CD4-positive, alpha-beta memory T cell (primary cell): ENCODE measurements at places on chromosomes 6 and 20. TPM values are rescaled to one million over a fixed set of nuclear protein-coding genes. Genes with fewer than 3 reads are reported as not detected.

CBLN4 gene
- total RNA-seq: not detected

PPP1R3G gene
- total RNA-seq: not detected

EBF4 gene
- total RNA-seq: 3.1 TPM

SLC17A2 gene
- not detected for total RNA-seq

ZNF165 gene
- total RNA-seq: 1.4 TPM

MROH8 gene
- total RNA-seq: 1.5 TPM

OR2B6 gene
- not detected for total RNA-seq

ESR1 gene
- total RNA-seq: 3.6 TPM

DNA sequence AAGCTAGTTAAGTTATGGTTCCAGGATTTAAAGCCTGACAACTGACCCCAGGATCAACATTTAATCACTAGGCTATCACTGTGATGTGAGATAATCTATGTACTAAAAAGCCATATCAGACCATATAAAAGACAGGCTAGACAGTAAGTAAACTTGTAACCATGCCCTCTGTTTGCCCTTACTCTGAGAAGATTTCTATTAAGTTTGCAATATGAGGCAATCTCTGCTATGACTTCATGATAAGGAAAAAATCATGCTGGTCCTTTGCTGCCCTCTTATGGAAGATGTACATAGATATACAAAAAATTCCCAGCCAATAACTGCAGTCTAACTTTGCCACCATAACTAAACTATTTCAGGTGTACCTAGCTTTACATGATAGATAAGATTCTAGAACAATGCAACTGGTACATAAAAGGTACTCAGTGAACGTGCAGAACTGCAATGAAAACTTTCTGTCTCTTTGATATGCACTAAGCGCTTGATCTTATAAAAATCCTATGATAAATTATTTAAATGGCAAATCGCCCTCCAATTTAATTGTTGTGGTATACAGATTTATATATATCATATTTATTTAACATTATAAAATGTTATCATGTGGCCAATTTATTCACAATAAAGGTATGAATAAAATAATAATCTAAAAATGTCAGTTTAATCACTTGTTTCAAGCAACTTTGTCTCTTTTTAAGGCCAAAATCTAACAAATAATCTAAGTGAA, 70.5 kb downstream of the FAM217A start:
- DNase-seq: no peak

DNA sequence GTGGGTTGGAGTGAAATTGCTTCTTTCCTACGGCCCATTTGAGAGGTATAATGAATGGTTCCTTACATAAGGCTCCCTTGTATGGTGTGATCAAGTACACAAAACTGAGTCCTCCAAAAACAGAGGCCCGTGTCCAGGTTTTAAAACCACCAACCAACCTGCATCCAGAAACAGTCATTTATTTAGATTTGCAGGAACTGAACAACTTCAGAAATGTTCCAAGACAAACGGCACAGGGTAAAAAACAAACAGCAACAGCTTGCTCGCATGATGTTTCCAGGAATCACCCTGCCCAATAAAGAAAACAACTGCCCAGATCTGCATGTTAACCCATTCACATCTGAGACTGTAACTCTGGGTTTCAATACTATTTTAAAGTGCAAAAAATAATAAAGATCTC, 40.2 kb upstream of the TRAM2 start:
- DNase-seq: no peak

DNA sequence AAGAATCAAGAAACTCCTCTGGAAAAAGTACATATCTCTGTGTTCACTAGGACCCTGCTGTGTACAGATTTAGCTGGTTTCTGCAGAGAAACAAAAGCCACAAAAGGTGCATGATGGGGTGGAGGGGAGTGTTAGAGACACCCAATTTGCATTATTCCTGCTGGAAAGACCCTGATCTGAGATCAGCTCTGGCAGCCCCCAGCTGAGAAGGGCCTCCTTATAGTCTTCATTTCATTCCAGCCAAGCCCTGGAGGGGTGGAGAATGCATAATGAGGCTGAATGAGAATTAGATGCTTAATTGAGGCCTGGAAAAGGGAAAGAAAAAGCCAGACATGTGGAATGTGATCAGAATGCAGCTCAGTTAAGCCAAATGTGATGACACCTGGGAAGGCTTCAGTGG, 545.6 kb downstream of the KIF16B start:
- no peak for DNase-seq

GRCh38 chr20:31990641-31991338, 19.4 kb upstream of the CCM2L start:
- DNase-seq: no peak

GRCh38 chr20:32357375-32357868, 709 bp upstream of the ASXL1 start:
- DNase-seq: no peak

DNA sequence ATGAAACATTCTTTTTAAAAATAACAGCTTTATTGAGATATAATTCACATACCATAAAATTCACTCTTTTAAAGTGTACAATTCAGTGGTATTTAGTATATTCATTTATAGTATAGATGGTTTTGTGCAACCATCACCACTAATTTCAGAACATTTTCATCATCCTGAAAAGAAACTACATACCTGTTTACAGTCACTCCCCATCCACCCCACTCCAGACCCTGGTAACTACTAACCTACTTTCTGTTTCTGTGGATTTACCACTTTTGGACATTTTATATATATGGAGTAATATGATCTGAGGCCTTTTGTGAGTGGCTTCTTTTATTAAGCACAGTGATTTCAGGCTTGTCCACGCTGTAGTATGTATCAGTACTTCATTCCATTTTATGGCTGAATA, 2.5 kb upstream of the TMEM217 start:
- no peak for DNase-seq
